Activated effector memory CD4-positive, alpha-beta T cell treated with anti-CD3 and anti-CD28 coated beads, Interleukin-2, amount 50 U/mL, for 16 hours (primary cell): ENCODE measurements at places on chromosomes 13 and 19.

DNA sequence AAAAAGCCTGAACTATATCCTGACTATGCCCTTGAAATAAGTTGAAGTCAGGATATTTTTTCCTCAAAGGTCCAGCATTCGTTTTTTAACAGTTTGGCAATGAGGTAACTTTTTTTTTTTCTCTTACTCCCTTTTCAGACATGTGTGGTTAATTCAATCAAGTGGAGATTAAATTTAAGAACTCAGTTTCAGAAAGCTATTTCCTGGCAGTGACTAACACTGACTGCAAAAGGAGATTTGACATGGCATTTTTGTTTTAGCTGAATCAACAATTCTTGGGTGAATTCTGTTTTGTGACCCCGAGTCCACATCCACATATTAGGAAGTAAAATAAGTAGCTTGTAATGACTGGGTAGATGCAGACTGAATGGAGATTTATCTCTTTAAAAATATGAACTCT lies 716.4 kb downstream of the PCDH9 start:
- no peak for DNase-seq

DNA sequence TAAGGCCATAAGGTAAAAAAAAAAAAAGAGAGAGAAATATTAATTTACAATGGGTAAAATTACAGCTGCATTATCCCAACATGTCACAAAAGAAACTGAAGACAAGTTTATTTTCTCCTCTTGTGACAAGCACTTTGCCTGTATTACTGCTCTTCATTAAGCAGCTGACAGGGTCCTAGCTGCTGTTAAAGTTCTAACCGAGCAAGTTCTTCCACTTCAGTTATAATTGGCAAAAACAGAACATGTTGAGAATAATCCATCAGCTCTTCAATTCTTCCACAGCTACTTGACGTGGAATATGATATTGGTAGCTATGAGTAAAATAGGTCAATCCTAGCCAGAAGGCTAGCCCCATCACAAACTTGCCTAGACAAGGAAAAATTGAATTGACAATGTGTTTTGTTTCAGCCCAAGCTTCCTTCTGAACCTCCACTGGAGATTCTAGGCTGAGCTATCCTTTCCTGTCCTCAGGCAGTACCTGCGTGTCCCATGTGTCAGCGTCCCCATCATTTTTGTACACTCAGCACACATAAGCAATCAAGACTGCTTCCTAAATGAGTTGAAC lies 32.2 kb upstream of the DOCK9 start:
- DNase-seq = no peak

DNA sequence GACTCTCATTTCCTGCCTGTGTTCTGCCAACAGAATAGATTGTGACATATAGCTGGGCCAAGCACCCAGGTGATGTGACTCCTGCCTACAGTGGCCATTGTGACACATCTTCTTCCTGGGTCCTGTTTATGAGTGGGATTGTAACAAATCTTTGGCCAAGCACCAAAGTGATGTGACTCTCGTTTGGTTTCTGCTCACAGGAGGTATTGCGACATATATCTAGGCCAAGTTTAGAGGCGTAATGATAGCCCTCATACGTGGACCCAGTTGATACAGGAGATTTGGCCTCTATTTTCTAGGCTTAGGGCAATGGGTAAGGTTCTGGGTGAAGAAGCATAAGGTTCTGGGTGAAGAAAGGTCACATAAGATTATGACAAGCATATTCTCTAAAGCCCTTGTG lies 76.2 kb downstream of the ZNF208 start:
- DNase-seq = no peak

DNA sequence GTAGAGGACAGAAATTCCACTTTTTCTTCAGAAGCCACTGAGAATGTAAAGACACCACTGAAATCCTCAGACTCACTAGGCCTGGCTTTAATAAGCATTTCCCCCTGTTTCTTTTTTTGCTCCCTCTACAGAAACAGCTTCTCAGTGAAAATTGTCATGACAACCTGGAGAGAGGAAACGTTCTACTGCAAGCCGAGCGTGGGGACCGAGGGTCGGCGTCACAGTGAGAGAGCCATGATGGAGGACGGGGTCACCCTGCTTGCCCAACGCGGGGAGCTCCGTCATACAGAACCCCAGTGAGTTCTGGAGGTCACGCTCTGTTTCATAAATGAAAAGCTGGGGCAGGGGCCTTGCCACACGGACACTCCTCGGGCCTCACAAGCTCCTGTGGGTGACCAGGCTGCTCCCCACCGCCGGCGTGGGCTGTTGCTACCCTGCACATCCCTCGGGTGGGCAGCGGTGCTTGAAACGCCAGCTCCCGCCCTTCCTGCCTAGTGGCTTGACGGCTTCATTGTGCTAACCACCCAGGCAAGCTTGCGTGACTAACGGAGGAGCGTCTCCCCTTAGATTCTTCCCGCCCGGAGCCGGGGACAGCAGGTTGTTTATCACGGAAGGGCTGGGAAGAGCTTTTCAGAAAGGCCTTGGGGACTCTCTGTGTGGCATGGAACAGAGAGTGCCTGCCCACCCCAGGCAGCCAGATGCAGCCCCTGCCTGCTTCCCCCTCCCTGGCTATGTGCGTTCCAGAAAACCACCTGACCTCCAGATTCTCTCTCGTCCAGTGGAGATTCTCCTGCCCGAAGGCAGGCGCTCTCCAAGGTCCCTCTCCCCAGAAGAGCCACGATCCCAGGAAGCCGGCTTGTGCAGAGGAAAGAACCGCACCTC lies 153.6 kb downstream of the KATNAL1 start:
- peak; percentile 50 for DNase-seq

DNA sequence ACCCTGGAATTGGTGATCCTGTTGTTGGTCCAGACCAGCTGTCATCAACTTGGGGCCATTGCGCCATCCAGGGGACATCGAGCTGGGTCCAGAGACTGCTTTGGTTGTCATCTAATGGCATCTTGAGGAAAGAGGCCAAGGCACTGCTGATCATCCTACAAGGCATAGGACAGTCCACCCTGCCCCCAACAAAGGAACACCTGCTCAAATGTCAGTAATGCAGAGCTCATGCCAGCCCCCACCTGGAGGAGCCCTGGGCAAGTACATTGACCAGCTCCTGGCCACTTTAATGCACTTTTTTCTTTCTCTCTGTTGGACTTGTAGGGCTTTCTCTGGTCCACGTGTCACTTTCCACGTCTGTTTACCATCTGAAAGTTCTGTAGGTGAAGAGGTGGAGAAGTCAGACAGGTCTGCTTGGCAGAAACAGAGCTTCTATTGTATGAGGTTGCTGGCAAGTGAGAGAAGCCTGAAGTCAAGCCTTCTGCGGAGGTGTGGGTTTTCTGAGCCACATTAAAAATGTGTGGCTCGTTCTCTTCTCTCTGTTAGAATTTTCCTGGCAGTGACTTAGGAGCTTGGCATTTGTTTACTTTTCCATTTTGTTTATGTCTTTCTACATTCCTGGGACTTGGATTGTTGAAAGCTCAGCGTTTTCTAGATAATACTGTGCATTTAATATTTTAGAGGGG lies 124.0 kb upstream of the RNF113B start:
- no peak for DNase-seq

DNA sequence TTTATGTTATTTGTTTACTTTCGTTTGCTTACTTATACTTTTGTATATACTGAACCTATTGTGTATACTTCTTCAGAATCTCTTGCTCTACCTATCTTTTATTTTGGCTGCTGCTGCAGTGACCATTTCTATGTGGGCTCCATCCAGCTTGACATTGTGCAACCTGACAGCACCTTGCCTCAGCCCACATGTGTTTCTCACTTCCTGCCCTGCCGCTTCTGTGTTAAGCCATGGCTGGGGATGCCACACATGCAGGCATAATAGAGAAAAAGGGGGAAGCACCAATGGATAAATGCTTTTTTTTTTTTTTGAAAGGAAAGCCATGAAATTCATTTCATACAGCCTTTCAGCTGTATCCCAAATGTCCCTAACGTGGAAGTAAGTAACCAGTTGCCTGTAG lies 147.6 kb downstream of the RBM26 start:
- no peak for DNase-seq

DNA sequence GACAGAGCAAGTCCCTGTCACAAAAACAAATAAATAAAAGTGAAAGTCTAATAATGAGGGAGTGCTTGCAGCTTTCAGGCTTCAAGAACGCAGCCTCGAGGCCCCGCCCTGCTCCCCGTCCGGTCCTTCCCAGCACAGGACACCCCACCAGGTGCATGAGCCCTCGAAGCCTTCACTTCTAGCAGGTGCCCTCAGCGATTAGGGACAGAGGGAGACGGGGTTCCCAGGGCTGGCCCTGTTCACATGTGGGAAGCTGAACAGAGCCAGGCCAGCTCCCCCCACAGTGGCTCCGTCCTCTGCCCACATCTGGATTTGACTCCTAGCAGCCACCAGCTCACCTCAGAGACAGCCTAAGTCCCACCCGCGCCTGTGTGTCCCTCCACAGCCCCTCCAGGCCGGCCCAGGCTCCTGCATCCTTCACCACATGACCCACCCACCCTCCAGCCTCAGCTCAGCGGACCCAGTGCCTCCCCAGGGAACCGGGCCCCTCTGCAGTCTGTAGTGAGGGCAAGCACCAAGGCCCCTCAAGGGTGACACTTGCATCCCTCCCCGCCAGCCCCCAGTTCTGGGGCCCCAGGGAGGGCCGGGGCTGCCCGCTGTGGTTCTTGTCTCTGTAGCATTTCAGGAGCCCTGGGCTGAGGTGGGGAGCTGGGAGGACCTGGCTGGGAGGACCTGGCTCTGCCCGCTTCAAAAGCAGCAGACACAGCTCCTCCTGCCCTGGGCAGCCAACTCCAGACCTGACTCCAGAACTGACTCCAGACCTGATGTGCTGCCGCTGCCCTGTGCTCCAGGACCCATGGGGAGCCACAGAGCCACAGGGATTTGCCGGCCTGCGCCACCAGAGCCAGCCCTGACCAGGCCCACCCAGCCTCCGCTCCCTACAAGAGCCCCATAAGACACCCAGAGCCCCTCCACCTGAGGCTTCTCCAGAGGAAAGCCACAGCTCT lies 27.2 kb downstream of the GPX4 start:
- peak; percentile 85 for DNase-seq

DNA sequence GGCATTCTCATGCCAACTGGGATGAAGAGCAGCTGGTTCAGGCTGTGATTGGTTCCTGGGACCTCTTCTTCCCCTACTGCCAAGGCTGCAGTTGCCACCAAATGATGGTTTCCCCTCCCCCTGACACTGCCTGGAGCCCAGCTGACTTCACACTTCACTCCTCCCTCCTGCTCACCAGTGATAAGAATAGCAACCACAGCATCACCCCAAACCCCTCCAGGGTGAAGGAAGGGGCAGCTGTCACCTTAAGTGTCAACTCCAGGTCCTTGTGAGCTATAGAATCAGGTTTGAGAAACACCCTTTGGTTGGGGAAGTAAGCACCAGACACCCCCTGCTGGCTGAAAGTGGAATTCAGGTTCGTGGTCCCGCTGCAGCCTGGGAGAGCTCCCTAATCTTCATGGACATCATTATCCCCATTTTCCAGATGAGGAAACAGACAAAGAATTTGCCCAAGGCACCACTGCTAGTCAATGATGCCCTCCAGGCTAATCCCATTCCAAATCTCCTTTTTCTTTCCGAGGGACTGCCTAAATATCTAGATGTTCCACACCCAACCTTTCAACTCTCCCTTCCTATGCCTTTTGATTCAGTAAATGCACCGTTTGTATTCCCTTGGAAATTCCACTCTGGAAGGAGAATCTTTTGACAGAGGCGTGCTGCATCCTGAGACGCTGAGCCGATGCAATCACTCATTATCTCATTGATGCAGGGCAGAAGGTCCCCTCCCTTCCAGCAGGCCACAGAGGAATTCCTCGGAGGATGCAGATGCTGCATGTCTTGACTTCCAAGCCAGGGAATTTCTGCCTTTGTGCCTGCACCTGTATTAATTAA lies 50.6 kb upstream of the UQCRFS1 start:
- DNase-seq = peak; percentile 81

DNA sequence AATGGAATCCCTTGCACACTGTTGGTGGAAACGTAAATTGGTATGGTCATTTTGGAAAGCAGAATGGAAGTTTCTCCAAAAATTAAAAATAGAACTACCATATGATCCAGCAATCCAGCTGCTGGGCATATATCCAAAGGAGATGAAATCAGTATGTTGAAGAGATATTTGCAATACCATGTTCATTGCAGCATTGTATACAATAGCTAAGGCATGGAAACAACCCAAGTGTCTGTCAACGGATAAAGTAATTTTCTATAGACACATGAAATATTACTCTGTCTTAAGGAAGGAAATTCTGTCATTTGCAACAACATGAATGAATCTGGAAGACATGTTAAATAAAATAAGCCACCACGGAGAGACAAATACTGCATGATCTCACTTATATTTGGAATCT lies 124.7 kb downstream of the GPC5 start:
- no peak for DNase-seq

DNA sequence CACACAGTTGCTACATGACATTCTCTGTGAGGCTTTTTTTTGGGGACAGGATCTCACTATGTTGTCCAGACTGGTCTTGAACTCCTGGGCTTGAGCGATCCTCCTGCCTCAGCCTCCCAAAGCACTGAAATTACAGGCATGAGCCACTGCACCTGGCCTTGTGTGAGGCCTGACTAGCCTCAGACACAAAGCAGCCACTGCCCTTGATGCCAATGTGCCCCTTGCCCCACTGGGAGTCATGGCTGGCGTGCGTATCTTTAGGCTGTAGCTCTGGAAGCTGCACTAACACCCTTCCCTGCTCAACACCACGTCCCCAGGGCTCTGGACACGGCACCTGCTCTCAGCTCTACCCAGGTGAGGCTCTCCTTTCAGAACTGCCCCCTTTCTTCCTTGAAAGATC lies 14.5 kb upstream of the KPTN start:
- no peak for DNase-seq

DNA sequence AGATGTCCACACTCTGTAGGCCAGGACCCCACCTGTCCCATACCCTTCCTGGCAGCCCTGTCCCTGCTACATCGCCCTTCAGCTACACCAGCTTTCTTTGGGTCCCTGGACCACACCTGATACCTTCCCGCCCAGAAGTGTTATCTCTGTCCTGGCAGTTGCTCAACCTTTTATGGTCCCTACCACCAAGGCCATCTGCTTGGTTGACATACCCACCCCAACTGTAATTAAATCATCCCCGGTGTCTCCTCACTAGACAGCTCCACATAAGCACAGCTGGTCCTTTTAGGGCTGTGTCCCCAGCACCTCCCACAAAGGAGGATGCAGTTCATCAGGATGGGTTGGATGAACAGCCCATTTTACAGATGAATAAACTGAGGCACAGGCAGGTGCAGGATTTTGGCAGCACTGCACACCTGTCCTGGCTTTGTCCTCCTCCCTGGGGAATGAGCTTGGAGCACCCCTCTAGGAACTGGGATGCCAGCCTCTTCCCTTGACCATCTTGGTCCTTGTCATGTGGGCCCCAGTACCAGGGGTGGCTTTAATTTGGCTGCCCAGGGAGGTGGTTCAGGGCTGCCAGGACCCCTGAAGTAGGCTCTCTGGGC lies 12.9 kb downstream of the NACC1 start:
- no peak for DNase-seq

DNA sequence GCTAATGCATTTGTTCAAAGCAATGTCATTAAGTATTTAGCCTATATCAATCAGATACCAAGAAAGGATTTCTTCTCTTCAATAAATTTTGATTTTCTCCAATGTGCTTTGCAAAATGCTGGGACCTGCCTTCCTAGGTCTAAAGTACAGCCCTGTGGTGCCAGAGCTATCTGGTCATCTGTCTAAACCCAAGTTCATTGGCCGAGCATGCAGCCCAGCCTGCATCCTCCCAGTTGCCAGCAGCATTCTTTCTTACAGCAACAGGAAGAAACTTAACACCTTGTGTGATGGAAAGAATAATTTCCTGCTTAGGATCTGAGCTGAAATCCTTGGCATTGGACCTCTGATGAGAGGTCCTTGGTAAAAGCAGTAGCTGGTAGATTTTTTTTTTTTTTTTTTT lies 310.0 kb downstream of the RBM26 start:
- DNase-seq = no peak

- peak; percentile 50 for DNase-seq
Observed at GRCh38 chr19:374183-374885, 29.7 kb upstream of the MIER2 start.
